K562 (cell line): ENCODE measurements at places on chromosomes 7 and 10.

DNA sequence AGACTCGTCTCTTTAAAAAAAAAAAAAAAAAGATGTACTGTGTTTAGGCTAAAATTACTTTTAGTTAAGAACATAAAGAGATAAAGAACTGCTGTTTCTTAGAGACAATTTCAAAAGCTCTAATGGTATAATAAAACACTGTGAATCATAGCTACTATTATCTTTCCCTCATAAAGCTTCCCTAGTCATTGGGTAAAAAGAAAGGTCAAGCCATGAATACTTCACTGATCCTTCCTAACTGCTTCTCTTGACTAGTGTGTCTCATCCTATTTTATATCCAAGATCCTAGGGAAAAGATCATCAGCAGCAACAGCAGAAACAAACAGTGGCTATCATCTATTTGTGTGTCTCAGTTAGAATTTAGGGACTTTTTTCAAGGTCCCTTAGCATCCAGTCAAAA is 10.5 kb downstream of the YME1L1 start:
- DNase-seq: no peak

GRCh38 chr10:110841767-110842267 is 29.9 kb upstream of the PDCD4 start:
- DNase-seq: no peak

DNA sequence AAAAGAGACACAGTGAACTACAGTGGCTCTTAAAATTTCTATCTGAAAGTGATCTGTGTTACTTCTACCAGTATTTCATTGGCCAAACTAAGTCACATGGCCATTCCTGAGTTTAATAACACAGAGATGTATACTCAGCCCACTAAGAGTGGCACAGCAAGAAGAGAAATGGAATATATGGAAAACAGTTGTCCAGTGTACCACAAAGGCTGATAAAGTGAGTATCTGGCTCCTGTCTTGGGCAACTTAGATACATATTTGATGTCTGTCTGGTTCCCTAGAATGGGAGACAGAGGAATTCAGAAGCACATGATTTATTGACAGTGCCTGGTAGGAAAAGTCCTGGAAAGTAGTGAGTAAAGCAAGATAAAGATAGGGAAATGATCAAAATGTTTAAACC is 10.1 kb upstream of the PON1 start:
- no peak for DNase-seq

GRCh38 chr7:151642746-151643145 is 123.1 kb upstream of the RHEB start:
- no peak for DNase-seq

GRCh38 chr7:37635346-37635745 is 48.2 kb upstream of the GPR141 start:
- DNase-seq: no peak

GRCh38 chr7:6607651-6608051 is 7.8 kb upstream of the ZNF853 start:
- no peak for DNase-seq

DNA sequence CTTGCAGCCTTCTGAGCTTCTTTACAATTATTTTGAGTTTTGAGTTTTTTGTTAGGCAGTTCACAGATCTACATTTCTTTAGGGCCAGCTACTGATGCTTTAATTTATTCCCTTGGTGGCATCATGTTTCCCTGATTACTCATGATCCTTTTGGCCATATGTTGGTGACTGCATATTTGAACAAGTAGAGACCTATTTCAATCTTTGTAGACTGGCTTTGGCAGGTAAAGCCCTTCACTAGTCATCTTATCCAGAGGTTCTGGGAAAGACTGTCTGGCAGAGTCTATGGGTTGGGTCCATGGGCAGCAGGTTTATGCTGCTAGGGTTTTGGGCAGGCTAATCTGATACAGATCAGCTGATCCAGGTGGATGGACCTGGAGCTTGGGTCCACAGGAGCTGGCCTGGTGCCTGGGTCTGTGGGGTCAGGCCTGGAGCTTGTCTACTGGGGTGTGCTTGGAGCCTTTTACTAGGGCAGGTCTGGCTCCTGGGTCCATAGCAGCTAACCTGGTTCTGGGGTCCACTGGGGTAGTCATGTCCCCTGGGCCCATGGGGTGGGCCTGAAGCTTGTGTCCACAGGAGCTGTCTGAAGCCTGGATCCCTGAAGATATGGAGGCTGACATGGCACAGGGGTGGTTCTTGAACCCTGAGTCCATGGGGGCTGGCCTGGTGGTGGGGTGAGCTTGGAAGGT is 72.7 kb downstream of the GPR85 start:
- DNase-seq: no peak

DNA sequence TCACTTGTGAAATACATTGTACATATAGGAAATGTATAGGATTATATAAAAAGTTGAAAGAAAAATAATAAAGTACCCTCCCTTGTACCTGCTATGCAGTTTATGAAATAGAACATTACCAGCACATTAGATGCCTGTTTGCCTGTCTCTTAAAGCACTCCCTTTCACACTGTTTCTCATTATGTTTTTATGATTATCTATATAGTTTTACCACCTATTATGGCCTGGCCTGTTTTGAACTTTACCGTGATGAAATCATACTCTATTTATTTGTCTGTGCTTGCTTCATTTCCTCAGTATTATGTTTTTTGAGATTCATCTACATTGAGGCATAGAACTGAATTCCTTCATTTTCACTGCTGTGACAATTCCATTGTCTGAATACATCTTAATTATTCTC is 41.1 kb downstream of the DGKB start:
- DNase-seq: no peak

DNA sequence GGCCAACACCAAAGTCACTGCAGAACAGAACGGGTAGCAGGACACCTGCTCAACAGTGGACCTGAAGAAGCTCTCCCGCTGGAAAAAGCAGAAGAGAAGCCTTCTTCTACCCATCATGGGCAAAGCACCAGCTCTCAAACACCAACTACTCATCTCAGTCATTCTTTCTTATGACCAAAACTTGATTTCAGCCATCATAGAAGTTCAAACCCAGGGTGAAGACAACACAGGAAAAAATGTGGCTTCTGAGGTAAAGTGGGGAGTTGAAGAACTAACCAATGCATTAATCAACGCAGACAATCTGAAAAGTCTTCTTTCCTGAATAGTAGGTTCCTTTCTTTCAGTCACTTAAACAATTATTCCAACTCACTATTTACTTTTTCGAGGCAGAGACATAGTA is 83.3 kb downstream of the ELMO1 start:
- no peak for DNase-seq

DNA sequence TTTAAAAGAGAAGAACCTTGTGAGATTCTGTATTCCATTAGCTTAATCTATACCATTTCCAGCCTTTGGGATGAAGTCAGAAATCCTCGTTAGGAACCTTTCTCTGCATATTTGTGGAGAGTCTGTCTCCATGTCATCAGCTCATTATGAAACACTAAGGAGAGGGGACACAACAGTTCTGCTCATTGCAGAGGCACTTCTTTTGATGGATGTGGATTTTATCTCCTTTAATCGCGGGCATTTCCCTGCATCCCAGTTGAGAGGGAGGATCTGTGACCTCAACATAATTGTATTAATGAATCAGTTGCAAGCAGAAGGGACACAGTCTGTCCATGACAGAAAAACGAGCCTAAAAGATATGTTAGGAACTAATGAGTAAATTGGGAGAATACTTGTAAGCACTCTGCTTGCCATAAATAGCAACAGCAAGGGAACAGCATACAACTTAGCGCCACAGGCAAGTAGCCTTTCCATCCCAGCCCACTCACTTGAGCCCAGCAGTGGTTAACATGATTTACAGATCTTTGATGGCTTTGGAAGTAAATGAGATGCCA is 37.9 kb downstream of the SORCS1 start:
- no peak for DNase-seq

DNA sequence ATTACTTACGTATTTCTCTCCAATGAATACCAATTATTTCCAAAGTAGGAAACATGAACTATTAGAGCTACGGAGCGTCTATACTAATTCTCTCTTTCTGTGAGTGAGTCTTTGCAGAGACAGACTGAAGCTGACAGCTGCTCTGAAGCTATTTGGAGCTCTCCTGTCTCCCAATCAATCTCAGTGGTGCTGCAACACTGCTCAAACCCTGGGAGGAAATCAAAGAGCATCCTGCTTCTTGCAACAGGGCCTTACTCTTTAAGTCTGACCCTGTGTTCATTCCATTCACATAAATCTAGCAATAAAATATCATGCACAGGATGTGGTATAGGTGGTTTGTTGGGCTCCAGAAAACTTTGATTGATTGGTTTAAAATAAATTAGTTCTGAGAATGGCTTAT is 685.7 kb upstream of the IGFBP3 start:
- DNase-seq: no peak

DNA sequence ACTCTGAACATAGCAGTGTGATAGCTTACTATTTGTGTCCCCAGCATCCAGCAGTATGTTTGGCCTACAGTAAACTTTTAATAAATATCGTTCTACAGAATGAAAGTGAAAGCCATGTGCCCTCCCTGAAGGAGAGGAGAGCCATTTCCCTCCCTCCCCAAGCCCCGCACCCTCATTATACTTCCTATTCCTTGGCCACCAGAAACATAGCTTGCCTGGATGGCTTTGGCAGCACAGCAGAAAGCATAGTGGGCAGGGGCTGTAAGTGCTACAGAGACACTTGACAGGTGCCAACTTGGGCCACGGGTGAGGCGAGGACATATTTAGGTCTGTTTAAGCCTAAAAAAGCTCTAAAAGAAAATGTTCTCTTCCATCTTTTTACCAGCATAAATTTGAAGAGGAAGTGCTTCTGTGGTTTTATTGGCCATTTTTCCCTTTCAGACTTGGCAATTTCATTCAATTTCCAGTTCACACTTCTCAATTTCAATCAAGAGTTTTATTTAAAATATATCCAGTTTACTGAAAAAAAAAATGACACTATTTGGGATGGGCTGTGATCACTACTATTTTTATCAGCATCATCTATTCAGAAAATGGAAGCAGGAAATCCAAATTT is 12.7 kb downstream of the HHEX start:
- DNase-seq: no peak

DNA sequence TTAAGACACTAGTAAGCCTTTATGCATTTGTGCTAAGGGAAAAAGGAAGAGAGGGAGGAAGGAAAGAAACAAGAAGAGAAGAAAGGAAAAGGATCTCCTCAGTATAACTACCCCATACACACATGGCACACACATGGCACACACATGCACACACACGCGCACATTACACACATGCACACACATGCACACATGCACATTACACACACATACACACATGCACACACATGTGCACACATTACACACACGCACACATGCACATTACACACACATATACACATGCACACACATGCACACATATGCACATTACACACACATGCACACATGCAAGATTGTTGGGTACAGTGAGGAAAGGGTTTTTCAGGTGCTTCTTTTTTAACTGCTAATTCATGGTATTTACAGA is 311.2 kb downstream of the SKIDA1 start:
- no peak for DNase-seq

DNA sequence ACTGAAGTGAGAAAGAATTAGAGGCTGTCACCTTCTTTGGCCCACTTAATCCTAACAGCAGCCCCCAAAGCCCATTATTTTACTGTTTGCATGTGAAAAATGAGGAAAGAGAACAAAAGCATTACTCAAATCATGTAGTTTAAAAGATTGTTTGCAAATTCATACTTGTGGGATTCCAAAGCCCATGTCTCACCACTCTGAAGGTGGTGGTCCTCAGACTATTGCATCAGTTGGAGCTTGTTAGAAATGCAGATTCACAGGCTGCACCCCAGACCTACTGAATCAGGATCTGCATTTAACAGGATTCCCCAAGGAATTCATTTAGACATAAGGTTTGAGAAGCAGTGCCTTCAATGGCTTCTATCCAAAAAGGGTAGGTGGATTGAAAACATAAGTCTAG is 93.7 kb upstream of the PDE1C start:
- DNase-seq: no peak

DNA sequence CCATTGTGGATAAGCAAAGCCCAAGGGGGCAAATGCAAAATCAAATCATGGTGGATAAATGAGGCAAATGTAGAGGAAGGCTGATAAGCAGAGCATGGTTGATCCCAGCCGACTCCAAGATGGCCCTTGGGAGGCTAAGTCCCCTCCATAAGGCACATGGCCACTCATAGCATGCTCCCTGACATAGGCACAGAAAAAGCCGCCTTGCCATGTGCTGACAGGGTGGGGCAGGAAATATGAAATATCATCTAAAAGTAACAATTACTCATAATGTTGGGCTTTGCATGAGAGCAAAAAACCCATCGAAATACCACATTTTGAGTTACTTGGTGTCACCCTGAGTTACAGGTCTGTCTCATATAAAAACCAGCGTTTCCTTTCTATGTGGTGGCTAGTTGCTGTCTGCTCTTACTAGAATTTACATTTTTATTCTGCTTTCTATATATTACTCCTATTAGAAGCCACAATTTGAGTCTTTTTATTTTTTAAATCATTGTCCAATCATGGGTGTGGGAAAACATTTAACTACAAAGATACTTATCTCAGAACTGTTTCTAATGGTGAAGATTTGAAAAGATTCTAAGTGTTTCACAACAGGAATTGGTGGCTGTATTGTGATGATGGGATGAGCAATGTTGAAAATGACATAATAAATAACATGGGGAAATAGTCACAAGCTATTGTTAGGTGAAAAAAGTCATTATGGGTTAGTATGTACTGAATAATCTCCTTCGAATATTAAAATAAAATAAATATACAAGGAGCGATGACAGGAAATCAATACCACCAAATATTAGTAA is 102.7 kb downstream of the CUBN start:
- no peak for DNase-seq

GRCh38 chr7:123727071-123727837 is 21.5 kb downstream of the WASL start:
- DNase-seq: no peak
